ENCODE measurements at places on chromosomes 7 and 10.
A peak's percentile ranks its signal among the peaks of the same experiment; 100 is the strongest.

DNA sequence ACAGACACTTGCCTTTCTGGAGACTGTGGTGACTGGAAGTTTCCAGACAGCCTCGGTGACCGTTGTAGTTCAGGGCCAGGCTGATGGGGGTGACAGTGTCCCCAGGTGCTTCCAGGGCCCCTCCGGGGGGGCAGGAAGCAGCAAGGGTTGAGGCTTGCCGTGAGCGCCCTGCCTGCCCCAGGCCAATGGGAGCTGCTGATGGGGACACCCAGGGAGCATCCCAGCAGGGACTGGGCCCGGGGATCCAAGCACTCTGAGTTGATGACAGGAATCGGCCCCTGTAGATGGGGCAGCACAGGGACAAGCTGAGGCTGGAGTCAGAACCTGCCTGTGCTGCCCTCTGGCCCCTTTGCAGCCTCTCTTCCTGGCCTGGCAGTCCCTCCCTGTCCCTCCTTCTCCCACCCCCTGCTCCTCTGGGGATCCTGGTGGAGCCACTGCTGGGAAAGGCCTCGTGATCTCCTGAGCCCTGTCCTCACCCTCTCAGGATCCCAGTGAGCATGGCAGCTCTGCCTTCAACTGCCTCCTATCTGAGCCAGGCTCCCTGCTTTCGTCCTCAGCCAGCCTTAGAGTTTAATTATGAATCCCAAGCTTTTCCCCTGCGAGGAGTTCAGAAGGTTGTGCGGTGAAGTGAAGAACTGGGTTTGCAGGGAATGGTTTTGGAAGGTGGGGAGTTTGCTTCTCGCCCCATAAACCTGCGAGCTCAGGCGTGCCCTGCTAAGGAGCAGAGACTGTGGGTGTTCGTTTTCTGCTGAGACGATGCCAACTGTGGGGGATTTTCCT lies 84.7 kb downstream of the ADCY1 start:
- no peak for DNase-seq

DNA sequence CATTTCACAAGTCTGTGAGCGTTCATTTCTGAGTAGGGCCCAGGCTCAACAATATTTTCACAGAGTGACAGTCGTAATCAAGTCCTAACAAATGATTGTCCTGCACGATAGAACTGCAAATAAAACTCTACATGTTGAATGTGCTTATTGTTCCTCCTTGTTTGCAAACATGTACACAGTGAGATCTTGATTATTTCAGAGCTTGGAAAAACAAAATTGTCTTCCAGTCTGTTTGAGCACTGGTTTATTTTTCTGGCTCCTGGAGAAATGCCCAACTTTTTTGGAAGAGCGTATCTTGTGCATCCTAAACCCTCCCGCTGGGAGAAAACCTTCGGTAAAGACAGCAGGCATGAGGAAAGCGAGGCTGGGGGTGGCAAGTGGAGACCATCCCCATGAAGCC lies 91.1 kb downstream of the TEX36 start:
- no peak for DNase-seq

- DNase-seq, result no peak
Measured at GRCh38 chr7:19574131-19574530, 134.7 kb downstream of the POLR1F start.

DNA sequence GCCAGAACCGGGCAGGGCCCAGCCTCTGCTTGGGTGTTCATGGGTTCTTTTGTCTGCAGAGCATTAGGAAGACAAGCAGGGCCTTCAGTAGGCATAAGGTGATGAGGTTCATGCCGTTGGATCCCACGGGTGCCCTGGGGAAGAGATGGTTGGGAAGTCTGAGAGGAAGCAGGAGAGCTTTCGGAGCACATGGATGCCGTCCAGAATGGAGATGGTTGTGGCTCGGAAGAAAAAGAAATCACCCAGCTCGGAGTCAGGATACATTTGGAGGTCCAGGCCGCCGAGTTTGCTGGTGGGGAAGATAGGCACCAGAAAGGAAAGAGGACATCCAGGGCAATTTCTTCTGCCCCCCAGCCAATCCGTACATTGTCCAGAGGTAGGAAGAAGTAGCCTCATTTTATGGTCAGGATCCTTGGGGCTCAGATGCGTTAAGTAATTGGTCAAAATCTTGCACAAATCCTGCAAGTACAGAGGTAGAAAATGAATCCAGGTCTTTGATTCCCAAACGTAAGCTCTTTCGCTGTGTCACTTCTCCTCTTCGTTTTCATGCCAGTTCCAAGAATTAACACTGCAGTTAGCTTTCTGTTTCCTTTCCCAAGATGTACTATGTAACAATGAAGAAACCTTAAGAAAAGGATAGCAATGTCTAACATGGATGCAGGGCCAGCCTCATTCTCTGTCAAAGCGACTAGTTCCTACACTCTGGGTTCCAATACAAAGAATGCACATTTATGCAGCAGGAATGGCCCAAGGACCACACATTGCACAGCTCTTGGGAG lies 147.8 kb upstream of the KLF6 start:
- DNase-seq, result no peak

DNA sequence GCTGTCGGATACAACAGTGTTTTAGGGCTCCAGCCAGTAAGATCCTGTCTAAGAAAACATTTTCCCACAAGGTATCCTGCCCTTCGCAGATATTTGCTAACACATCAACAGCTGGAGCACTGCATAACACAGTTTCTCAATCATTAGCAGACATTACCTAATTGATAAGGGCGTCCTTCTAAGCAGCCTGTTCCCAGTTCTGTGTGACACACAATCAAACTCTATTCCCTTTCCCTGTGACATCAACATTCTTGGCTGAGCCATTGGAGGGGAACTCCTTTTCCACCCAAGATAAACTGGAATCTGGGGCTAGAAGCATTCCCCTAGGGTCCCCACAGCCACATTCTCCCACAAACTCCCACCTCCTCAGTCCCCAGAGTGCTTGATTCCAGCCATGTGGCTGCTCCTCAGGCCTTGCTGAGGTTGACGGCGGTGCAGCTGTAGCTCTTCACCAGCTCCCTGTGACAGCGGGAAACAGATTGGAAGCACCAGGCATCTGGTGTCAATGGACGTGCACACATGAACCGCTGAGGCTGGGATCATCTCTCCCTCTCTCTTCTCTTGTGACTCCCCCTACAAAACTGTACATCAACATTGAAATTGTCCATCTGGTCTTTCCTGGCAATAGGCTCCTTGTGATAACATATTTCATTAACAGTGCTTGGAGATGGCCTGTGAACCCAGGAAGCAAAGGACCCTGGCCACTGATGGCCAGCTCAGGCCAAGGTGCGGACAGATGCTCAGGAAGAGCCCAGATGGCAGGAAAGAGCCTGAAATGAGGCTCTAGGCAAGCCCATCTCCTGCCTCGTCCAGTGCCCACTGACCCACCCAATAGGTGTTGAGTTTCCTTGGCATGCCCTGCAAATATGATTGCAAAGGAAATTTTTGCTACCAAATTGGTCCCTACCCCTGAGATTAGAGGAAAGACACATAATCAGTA lies 131.1 kb upstream of the TBX20 start:
- DNase-seq, result no peak

GRCh38 chr7:64775289-64775688 lies 18.9 kb upstream of the ZNF138 start:
- DNase-seq, result peak; percentile 28

GRCh38 chr7:134693256-134693655 lies 46.6 kb downstream of the BPGM start:
- peak; percentile 87 for DNase-seq

GRCh38 chr7:69047151-69047754 lies 551.0 kb upstream of the AUTS2 start:
- DNase-seq, result no peak

GRCh38 chr10:75432176-75432575 lies 752 bp downstream of the LRMDA start:
- DNase-seq, result no peak

- no peak for DNase-seq
Measured at GRCh38 chr10:110802551-110803238, 69.0 kb upstream of the PDCD4 start.

DNA sequence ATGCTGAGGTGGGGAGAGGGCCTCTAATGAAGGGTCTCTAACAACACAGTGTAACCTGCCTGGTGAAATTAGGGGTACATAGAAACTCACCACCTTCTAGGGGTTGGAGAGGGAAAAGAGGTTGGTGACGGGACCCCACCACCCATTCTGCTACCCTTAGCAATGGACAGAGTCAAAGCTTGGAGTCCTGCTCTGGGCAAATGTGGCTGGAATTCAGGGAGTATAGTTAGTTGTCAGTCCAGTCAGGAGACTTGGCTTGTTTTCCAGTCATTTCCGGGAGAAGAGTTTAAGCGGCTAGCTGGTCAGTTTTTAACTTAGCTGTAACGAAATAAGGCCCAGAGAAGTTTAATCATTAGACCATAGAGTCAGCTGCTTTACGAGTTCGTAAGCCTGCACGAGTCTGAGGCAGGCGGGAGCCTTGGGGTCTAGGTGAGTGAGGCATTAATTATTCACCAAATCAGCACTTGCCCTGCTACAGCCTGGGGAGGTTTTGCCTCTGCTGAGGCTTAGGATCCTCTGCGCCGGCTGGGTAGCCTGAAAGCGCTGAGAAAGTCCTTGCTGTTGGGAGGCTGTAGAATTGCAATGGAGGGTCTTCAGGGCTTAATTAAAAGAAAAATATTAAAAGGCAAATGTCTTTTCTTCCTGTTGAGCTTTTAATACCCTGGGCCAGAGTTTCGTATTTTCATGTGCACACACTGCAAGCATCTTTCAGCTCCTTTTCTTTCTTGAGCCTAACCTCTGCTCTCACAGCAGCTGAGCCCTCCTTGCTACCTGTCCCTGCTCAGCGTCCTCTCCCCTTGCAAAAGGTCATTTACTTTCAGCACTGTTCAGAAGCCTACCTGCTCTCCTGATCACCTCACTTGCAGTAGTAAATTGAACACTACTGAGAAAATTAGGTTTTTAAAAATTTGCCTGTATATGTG lies 1.5 kb upstream of the LAMB1 start:
- DNase-seq, result peak; percentile 67

DNA sequence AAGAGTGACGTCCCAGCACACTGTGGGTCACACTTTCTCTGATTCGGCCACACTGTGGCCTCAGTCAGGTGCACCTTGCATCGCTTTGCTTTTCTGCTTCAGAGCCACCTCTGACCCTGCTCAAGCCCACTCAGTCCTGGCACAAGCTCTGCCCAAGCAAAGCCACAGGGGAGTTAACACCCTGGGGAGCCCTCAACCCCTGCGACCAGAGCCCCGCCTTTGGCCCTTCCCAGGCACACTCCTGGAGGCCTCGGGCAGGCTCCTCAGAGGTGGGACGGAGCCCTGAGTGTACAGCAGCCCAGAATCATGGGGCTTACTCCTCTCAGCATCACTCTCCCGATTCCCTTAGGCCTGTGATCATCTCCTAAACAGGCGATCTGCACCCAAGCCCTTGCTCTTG lies 71.0 kb downstream of the HIPK2 start:
- DNase-seq, result no peak

DNA sequence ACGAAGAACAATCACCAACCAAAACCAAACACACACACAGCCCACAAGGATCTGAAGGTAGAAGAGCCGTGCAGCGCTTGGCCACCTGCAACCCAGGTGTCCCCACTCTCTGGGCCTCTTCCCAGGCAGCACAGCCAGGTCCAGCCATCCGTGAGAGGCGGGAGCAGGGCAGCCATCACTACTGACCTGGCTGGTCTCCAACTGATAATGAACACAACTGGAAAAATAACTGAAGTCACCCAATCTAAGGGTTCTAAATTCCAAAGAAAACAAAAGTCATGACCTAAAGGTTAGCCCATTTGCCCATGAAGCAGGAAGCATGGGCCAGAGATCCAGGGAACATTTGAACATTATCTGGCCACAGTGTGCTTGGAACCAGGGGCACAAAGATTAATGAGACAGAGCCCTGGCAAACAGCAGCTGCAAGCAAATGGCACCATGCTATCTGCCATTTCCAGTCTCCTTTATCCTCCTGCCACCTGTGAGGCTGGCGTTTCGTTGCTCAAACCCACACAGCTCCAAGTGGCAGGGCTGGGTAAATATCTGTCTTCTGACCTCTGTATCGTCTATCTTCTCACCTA lies 207.9 kb downstream of the TNS3 start:
- DNase-seq, result no peak

GRCh38 chr10:116082206-116082605 lies 190.8 kb downstream of the GFRA1 start:
- no peak for DNase-seq

- no peak for DNase-seq
Measured at GRCh38 chr7:41544241-41544640, 158.6 kb downstream of the INHBA start.

DNA sequence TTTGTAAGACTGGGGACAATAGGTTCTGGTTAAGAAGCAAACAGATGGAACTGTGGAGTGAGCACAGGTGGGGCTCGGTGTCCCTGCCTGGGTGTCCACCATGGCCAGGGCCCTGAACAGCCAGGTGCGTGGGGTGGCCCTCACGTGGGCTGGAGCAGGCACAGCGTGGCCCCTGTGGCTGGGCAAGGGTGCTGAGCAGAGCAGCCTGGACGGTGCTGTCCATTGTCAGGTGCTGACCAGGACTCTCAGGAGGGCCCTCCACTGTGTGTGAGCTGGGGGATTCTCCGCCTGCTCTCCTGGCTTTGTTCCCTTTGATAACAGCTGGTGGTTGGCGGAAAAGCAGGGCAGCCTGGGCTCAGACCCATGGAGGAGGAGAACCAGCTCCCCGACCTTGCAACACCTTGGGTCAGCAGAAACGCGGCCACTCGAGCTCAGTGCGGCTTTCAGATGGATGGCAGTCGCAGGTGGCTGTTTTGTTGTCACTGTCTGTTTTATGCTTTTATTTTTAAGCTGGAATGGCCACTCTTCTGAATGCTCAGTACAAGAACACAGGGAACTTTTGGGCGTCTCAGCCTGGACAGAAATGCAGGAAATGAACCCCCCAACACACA lies 273.9 kb upstream of the ADARB2 start:
- DNase-seq, result no peak

Measured in RKO (cell line).